Endothelial cell of umbilical vein (primary cell): ENCODE measurements at places on chromosomes 6 and 20. TPM values are rescaled to one million over a fixed set of nuclear protein-coding genes. Genes with fewer than 3 reads are reported as not detected.

SRMS gene
- not detected in 2 replicates for polyA plus RNA-seq

DNA sequence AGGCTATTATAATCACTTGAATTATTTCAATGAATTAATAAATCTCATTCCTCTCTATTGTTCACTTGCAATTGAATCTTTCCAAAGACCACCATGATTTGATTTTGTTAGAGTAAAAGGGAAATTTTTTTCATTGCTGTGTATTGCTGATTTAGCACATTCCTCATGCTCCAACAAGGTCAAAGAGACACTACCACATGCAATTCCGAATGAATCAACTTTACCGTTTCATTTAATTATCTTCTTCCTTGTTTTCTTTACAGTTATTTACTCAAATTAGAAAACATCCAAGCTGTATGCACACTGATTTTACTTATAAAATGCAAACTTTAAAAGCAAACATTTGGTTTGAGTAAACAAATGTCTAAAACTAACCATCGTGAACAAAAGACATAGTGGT, 967 bp downstream of the KIAA0408 start:
- no peak for DNase-seq

GRCh38 chr6:51152594-51152993, 333.9 kb downstream of the TFAP2B start:
- DNase-seq = no peak

- DNase-seq = peak; percentile 24
Measured at GRCh38 chr6:44725070-44725469, 337.6 kb downstream of the CDC5L start.

RAB44 gene
- 0.03 TPM in 2 replicates for polyA plus RNA-seq

DNA sequence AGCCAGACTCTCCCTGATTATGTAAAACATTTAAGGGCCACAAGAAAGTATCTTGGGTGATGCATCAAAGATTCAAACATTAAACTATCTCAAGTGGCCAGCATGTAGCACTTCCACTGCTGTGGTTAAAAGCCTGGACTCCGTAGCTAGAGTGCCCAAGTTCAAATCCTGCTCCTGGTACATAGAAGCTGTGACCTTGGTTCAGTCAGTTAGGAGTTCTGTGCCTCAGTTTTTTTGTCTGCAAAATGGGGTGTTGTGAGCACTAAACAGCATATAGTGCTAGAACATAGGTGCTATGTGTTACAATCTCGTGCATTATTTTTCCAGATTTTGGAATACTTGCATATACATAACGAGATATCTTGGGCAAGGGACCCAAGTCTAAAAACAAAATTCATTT, 68.7 kb downstream of the PSMG4 start:
- no peak for DNase-seq

- DNase-seq = peak; percentile 58
Measured at GRCh38 chr6:12160326-12160725, 129.8 kb upstream of the EDN1 start.

DNA sequence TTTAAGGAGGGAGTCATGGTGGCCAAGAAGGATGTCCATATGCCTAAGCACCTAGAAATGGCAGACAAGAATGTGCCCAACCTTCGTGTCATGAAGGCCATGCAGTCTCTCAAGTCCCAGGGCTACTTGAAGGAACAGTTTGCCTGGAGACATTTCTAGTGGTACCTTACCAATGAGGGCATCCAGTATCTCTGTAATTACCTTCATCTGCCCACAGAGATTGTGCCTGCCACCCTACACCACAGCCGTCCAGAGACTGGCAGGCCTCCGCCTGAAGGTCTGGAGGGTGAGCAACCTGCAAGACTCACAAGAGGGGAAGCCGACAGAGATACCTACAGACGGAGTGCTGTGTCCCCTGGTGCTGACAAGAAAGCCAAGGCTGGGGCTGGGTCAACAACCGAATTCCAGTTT, 115.0 kb downstream of the HFE start:
- no peak for DNase-seq
